Stimulated activated CD8-positive, alpha-beta memory T cell treated with anti-CD3 and anti-CD28 coated beads, Interleukin-7, amount 100 ng/mL, for 48 hours (primary cell): ENCODE measurements at places on chromosomes 1 and 21.

GRCh38 chr1:15696956-15697521 is 12.9 kb downstream of the PLEKHM2 start:
- DNase-seq = no peak

- DNase-seq = no peak
Measured at GRCh38 chr1:163361123-163361934, 39.6 kb downstream of the NUF2 start.

- no peak for DNase-seq
Measured at GRCh38 chr21:31599013-31599412, 60.5 kb upstream of the SOD1 start.

- no peak for DNase-seq
Measured at GRCh38 chr21:42733874-42734273, 80.5 kb downstream of the PDE9A start.

DNA sequence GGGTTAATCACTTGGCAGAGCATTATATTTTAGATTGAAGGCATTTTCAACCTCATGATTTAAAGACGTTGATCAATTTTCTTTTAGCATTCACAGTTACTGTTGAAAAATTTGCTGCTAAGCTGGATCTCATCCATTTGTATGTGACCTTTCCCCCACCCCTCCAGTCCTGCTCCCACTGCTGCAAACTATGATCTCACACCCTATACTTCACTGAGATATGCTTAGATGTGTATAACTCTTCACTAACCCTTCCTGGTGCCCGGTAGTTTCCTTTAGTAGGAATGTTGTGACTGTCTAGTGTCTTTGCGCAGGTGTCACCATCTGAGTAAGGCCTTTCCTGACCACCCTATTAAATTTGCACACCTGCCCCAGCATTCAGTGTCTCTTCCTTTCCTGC is 67.0 kb upstream of the C1orf21 start:
- DNase-seq = no peak

- DNase-seq = no peak
Measured at GRCh38 chr1:14294860-14295536, 303.5 kb upstream of the KAZN start.

DNA sequence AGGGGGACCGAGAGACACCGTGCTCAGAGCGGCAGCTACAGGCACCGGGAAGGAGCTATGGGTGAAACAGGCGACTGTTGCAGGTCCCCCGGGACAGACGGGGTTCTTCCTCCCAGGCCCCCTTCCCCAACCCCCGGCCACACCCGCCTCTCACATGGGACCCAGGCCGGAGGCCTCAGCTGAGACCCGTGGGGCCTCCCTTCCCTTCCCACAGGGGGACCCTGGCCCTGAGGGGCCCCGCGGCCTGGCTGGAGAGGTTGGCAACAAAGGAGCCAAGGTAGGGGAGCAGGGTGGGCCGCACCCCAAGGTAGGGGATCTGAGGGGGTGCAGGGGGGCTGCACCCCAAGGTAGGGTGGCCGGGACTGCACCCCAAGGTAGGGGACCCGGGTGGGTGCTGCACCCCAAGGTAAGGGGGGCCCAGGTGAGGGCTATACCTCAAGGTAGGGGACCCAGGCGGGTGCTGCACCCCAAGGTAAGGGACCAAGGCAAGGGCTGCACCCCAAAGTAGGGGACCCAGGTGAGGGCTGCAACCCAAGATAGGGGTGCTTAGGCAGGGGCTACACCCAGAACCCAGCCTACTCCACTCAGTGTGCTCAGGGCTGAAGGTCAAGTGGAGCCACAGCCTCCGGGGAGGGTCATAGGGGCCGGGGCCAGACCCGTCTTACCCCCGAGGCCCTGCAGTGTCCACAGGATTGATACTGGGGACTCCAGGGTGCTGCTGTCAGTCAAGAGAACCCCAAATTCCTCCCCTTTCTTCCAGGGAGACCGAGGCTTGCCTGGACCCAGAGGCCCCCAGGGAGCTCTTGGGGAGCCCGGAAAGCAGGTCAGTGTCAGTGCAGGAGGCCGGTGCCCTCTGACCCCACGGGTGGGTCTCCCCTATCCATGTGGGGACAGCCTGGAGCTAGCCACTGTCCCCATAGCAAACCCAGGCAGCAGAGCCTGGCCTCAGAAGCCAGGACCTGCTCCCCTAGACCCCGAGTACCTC is 22.7 kb downstream of the COL6A2 start:
- DNase-seq = no peak

DNA sequence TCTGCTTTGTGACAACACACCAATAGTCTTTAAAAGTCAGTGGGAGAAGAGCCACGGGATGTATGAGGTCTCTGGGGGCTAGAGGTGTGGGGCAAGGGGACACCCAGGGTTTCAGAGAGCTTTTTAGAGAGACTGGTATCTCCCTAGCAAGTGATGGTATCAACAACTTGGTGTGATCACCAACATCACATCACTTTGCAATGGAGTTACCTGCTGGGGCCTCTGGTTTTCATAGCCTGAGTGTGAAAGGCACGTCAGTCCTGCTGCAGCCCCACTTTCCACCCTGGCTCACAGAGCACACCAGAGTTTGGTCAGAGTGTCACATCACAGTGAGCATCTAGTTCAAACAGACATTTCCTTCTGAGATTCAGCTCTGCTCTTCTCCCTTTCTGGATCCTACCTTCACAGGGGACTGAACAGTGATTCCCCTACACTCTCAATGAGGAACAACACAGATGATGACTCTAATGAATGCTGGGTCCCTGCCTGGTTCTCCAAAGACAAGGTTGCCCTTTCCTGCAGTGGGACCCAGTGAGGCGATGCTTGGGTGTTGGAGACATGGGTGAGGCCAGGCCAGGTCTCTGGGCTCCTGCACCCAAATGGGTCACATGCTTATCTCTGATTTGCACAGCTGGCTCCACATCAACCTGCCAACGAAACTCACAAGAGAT is 2.0 kb upstream of the MAN1C1 start:
- DNase-seq = no peak

GRCh38 chr1:7052701-7053100 is 267.4 kb downstream of the CAMTA1 start:
- no peak for DNase-seq

- DNase-seq = no peak
Measured at GRCh38 chr21:45362748-45363145, 42.2 kb upstream of the COL18A1 start.

DNA sequence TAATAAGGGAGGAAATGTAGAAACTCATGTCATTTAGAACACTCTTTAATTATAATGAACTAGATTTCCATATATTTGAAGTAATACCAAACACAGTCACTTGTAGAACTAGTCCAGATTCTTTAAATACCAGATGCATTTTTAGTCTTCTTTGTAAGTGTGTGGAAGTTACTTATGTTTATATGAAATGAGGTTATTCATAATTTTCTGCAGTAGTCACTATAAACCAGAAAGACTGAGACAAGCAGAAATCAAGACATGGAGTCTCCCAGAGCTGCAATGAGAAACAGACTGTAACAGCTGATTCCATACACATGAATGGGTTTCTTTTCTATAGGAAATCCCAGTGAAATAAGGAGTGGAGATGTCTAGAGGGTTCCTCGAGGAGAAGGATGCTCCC is 216.6 kb upstream of the ZP4 start:
- DNase-seq = no peak
